ENCODE measurements at places on chromosomes 16 and 17.

DNA sequence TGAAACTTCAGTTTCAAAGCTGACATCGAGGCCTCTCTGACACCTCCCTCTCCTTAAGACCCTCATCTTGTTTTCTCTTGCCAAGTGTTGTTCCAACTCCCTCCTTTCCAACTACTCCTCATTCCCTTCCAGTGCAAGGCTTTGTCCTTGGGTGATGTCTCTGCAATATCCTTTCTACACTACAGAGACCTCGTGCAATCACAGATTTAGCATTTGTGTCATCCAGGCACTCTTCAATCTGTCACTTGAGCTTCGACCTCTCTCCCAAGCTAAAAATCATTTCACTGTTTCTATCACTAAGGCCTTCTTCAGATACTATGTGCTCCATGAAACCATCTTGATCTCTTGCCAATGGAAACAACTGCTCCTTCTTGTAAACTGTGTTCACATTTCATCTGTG, 31.6 kb downstream of the TEKT3 start:
- no peak for DNase-seq

- DNase-seq, result no peak
These were observed 227.9 kb downstream of the MAF start for GRCh38 chr16:79372503-79373184.

DNA sequence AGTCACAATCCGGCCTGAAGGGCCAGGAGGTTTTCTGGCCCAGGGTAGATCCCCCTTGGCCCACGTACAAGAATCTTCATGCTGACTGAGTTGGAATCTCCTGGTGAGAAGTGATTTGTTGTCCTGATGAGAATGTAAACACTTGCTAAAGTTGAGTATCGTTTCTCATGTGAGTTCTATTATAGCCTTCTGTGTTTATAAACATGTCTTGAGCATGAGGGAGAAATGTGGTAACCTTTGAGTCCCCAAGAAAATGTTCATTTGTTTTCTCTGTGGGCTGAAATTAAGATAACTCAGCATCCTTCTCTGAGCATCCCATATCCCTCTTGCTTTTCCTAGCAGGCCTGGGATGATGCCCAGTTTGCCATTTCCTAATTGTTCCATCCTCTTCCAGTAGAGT, 204.8 kb downstream of the FTO start:
- DNase-seq, result no peak

- no peak for DNase-seq
These were observed 292.0 kb upstream of the TNRC6C start for GRCh38 chr17:77666462-77666861.

DNA sequence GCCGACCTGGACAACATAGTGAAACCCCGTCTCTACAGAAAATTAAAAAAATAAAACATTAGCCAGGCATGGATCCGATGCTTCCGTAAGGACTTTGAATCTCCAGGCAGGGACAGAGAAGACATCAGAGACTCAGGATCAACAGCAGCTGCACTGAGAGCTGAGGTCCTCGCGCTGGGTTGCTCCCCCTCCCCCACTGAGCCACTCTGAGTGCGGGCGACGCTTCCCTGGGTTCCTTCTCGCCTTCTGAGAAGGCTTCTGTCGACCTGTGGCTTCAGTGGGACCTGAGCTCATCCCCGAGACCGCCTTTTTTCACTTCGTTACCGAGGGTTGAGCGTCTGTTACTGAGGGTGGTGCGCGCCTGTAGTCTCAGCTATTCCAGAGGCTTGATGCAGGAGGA, 20.4 kb downstream of the ACTG1 start:
- no peak for DNase-seq

DNA sequence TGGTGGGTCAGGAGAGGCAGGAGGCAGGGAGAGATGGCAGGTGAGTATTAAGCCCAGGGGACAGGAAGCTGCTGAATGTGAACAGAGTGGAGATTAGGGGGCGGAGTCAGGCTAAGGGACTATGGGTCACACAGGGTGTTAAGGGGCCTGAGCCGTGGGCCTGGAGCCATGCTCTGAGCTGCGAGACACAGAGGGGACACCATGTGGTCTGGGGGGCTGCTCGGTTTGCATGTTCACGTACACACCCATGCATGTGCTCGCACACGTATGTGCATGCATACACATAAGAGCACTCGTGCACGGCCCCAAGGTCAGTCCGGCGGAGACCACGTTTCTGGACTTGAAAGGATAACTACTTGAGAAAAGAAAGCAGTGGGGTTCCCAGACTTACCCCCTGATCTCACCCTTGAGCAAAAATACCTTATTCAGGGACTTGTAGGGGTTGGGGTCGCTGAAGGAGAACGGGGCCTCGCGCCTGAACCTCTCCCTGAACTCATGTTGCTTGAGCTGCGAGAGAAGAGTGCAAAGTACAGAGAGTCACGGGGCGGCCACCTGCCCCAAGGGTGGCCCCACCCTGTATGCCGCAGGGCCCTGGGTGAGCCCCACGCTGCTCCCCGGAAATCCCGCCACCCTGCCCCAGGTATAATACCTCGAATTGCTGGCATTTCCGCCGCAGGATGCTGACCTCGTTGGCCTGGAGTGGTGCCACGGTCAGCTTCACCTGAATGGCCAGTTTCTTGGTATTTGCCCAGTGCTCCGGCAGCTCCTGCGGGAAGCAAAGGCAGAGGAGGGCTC, 50.8 kb downstream of the DNAH17 start:
- no peak for DNase-seq

DNA sequence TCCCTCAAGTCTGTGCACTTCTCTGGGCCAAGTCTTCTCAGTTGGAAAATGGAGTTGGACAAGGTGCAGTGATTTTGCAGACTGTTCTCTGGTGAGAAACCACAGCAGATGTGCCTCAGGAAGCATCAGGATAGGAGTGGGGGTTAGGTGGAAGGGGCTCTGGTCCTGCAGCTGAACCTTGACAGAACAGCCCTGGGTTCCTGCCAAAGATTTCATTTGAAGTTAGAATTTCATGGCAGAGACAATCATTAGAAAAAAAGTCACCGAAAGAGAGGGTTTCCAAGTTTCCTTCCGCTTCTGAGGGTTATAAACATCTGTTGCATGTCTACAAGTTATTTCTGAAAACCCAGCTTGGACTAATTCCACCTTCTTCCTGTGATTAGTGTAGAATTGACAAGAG, 80.4 kb upstream of the IRX3 start:
- no peak for DNase-seq

DNA sequence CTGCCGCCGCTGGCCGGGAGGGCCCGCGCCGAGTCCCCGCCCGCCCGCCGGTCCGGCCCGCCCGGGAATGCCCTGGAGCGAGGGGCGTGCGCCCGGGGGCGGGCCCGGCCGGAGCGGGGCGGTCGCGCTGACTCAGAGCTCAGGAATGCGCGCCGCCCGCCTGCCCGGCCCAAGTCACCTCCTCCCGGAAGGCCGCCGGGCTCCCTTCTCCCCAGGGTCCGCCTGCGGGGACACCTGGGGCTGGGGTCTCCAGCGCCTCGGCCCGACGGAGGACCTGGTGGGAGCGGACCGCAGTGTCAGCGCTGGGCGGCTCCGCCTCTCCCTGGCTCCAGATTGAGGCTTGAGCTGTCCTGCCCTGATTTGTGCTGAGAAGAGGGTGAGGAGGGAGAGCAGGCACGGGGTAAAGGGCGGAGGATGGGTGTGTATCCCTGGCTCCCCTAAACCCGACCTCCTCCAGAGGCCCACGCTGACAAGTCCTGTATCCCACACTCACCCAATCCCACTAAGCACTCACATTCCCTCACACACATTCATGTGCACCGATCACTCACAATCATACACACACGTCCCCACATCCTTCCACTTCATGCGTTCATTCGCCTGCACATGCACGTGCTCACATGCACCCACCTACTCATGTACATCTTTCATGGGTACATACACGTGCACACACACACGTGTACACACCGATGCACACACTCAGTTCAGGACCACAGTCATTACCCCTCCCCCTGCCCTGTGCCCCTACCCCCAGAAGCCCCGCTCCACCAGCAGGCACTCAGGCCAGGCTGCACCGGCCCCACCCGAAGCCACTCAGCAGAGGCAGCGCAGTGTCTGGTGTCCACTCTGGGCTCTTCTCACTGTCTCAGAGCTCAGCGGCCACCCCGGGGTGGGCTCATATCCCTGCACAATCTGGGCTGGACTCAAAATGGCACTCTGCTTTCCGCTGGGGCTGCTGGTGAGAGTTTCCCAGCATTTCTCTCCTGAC, at the start of gene RHBDF1:
RHBDF1 (minus strand) TSS at position 71 of the 988 bp plus-strand sequence. CDS start 7,616 bp downstream, outside the sequence.
- DNase-seq, result no peak

- DNase-seq, result no peak
These were observed 17.2 kb downstream of the SLC12A3 start for GRCh38 chr16:56882077-56882800.

DNA sequence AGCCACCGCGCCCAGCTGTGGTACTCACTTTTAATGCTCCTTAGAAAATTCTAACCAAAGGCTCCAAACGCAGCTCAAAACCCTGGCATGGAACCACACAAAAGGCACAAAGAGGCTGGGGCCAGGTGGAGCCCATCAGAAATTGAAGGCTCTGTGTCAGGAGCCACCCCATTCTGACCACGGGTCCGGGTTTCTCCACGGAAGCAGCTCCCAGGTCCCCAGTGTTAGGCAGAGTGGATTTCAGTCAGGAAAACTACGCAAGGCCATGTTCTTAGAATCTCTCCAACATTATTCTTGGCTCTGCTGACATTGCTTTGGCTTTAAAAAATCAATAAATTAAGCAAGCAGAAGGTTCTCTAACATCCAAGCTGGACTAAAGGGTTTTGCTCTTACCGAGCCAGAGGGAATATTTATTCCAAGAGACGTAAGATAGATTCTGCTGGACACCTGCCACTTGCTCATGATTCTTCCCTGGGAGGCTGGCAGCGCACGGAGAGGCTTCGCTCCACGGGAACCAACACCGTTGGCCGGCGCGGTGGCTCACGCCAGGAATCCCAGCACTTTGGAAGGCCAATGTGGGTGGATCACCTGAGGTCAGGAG, 93.5 kb downstream of the NXN start:
- no peak for DNase-seq
